ENCODE measurements at places on chromosomes 16 and 17.

DNA sequence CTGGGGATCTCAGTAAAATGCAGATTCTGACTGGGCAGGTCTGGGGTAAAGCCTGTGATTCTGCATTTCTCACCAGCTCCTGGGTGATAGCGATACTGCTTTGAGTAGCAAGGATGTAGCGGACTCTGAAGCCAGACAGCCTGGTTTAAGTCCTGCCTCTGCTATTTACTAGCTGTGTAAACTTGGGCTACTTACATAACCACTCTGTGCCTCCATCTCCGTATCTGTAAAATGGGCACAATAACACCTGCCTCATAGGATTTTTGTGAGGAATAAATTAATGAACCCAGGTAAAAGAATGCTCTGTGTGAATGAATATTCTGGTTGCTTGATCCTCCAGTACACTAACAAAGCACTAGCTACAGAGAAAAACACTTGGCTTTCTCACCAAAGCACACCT is 54.4 kb downstream of the TMEM132E start:
- DNase-seq = no peak

DNA sequence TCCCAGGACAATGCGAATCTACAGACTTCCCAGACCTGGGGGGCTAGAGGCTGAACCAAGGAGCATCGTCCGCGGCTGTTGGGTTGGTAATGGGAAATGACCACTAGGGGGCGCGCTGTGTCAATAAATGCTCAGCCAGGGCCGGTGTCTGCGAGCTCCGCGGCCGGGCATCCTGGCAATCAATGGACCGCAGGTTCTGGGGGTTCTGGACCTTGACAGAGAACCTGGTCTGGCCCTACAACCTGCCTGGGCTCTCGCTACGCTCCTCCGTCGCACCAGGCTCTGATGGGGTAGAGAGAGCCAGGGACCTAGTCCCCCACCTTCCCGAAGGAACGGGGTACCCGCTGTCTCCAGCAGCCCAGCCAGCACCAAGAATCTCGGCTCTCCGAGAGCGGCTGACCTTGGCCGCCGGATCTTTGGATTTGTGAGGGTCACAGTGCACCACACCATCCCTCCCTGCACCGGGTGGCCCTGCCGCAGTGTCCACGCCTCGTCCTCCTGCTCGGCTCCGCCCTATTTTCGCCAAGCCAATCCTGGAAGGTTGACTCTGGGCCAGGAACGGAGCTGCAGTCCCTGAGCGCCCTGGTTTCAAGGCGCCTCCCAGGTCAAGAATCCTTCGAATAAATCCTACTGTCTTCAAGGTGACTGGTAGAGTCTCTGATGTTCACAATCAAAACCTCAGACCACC is 20.4 kb upstream of the BEAN1 start:
- peak; percentile 42 for DNase-seq

DNA sequence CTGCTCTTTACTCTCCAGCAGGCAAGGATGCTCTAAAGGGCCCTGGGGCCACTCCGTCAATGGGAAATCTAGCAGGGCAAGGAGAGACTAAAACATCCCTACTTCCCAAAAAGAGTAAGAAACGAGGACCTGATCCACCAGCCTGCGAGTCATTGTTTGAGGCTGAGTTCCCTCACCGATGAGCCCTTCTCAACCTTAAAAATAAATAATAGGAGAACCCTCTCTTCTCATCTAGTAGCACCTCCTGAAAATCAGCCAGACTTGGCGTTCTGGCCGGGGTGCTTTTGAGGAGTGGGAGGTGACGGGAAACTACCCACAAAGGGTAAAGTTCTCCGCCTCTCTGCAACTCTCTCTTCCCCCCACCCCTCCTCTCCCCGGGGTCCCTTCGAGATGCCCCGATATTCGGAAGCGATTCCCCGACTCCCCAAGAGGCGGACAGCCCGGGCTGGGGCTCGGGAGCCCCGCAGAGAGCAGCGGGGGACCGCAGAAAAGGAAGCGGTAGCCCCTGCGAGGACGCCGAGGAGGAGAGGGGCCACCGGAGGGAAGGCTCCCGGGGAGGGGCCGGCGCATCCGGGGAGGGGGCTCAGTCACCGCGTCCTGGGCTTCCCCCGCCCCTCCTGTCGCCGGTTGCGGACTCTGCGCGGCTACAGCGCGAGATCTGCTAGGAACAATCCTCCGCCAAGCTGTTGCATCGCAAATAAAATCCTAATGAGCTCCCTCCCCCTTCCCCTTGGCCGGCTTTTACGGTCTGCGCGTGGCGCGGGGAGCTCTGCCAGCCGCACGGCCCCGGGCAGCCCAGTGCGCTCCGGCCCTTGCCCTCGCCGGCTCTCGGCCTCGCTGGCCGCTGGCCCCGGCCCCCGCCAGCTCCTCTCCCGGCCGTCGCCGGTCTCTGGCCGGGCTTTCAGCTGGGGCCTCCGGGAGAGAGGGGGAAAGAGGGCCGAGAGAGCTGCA is 1.3 kb downstream of the HOXB9 start:
- DNase-seq = no peak

- no peak for DNase-seq
Measured at GRCh38 chr17:52027620-52028295, 130.8 kb downstream of the CA10 start.

GRCh38 chr16:57803134-57803990 is 1.1 kb upstream of the KIFC3 start:
- no peak for DNase-seq

- DNase-seq = no peak
Measured at GRCh38 chr16:17289674-17290635, 180.8 kb downstream of the XYLT1 start.

- no peak for DNase-seq
Measured at GRCh38 chr16:73196670-73197069, 148.7 kb upstream of the ZFHX3 start.

DNA sequence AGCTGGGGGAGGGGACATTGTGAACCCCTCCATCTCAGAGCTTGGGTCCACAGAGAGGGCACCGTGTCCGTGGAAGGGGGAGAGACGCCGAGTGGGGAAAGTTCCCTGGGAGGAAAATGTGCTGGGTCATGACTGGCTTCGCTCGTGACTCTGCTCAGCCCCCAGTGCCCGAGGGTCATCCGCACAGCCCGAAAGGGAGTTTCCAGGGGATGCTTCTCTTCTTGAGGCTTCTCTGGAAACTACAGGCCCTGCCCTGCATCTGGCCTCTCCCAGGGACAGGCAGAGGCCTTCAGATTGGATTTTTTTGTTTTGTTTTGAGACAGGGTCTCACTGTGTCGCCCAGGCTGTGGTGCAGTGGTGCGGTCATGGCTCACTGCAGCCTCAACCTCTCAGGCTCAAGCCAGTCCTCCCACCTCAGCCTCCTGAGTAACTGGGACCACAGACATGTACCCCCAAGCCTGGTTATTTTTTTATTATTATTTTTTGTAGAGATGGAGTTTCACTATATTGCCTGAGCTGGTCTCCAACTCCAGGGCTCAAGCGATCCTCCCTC is 9.8 kb upstream of the GSE1 start:
- DNase-seq = no peak

GRCh38 chr16:85029408-85029784 is 1.8 kb downstream of the KIAA0513 start:
- DNase-seq = peak; percentile 68

- DNase-seq = no peak
Measured at GRCh38 chr16:54282928-54283724, 3.5 kb downstream of the IRX3 start.

DNA sequence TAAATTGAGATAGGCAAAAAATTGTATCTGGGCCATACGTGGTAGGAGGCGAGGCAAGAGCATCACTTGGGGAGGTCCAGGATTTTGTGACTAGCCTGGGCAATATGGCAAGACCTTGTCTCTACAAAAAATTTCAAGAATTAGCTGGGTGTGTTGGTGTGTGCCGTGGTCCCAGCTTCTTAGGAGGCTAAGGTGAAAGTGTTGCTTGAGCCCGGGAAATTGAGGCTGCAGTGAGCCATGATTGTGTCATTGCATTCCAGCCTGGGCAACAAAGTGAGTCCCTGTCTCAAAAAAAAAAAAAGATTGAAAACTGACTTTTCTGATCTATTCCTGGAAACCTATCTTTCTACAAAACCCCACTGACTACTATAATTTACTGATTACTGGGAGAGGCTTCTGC is 26.7 kb downstream of the CDK12 start:
- DNase-seq = no peak

GRCh38 chr16:63967966-63968365 is 1153.9 kb downstream of the CDH11 start:
- DNase-seq = no peak

DNA sequence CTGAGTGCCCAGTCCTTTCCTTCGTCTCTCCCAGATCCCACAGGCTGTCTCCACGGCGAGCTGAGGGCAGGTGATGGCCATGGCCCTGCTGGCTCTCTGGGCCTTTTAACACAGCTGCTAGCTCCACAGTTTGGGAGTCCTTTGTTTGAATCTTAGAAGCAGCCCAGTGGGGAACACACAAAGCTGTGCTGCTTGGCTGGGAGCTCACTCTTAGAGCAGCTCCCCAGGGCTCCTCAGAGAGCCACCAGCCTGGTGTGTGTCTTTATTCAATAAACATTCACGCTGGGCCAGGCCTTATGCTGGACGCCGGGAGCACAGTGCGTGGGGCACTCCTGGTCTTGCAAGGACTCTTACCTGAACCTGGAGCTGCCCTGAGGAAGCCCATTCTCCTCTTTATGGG is 29.7 kb downstream of the WNT3 start:
- DNase-seq = no peak

- no peak for DNase-seq
Measured at GRCh38 chr17:4146641-4147040, 3.6 kb downstream of the CYB5D2 start.

GRCh38 chr17:6894206-6894528 is 62.6 kb upstream of the TEKT1 start:
- no peak for DNase-seq

DNA sequence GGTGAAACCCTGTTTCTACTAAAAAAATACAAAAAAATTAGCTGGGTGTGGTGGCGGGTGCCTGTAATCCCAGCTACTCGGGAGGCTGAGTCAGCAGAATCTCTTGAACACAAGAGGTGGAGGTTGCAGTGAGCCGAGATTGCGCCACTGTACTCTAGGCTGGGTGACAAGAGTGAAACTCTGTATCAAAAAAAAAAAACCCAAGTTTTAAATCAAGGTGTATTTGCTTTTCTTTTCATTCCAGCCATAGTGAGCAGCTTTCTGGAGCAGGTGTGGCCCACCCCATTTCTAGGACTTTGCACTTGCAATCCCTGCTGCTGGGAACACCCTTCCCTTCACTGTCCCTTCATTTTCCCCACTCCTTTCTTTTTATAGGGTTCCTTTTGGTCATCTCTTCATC is 28.8 kb downstream of the TMEM238L start:
- DNase-seq = no peak
